ENCODE measurements at places on chromosomes 1 and 21.

GRCh38 chr1:15331180-15331579, 78.5 kb upstream of the EFHD2 start:
- DNase-seq = no peak

DNA sequence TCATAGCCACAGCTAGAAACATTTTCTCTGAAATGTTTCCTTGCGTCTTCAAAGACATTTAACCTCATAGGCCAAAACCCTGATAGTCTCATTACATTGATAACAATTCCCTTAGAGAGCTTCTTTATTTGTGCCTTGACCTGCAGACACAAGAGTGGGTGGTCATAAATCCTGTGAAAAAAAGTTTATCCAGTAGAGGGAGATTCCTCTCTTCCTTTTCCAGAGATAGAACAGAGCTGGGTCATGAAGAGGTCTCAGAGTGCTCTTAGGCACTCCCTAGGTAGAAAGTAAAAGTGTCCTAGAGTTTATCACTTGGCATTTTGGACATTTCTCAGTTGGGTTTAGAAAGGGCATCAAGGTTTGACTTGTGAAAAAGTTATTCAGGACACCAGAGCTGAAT, 426.1 kb downstream of the NUF2 start:
- no peak for DNase-seq

DNA sequence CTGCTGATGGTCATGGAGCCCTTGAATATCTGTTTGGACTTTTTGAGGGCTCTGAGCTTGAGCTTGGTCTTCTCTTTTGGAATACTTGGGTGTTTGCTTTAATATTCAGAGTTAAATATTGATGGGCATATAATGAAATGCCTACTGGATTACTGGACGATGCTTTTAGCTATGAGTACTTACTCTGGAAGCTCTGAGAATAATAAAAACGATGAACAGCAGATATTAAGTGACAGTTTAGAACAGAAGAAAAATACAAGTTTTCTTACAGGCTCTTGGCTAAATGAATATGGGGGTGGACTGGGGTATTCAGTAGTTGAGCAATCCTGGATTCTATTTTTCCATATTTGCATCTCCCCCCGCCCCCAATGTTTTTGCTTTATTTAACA, 20.7 kb downstream of the GALNT2 start:
- no peak for DNase-seq

DNA sequence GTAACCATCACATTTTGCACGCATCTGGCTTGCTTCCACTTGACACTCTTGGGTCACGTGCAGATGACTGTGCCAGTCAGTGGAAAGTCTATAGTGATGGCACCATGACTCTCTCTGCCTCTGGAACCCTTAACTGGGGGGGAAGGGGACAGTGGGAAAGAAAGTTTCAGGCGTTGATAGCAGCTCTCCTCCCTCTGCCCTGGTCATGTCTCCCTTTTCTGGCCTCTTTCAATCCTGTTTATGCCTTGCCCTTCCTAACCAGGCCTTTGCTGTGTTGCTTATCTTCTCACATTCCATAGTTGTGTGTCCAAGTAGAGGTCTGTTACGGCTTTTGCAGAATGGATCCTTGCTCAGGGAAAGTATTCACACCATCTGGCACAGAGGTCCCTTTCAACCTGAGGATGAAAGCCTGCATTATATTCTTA, 93.5 kb downstream of the NRDC start:
- DNase-seq = no peak

- no peak for DNase-seq
These were observed 98.2 kb upstream of the VAMP3 start for GRCh38 chr1:7672864-7673263.

Measured in left renal cortex interstitium (tissue), 4 donors.